ENCODE measurements at places on chromosomes 6 and 20.

DNA sequence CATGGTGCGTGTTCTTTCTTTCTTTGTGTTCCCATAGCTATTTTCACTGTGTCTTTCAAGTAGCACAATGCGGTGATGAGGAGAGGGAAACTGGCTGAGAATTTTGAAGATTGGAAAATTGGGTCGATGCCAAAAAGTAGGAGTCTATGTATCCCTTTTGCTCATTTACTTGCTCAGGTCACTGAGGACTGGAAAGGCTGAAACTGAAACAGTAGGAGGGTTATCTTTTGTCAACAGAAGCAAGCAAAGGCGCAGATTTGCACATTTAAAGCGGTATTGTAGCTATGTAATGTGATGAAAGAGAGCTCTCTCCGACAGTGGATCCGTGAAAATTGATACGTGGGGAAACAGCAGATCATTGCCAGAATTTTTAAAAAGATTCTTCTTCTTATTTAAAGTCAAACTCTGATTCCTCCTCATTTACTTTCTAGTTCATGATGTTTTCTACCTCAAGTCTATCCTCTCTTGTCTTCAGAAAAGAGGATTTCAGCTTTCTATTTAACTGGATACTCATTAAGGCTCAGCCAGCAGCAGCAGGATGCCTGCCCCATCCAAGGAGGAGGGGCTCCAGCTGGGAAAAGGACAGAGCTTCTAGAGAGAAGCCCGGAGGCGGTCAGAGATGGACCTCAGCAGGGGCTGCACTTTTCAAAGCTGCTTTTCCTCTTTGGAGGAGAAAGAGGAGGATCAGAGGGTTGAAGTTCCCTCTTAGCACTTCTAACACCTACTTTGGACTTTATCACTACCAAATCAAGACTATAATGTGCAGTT is 15.9 kb upstream of the FYN start:
- no peak for DNase-seq

- DNase-seq = no peak
Measured at GRCh38 chr20:2911200-2911599, 37.9 kb downstream of the PTPRA start.

- no peak for DNase-seq
Measured at GRCh38 chr6:135046912-135047311, 7.7 kb downstream of the HBS1L start.

GRCh38 chr6:37310966-37311365 is 42.8 kb upstream of the RNF8 start:
- DNase-seq = no peak

DNA sequence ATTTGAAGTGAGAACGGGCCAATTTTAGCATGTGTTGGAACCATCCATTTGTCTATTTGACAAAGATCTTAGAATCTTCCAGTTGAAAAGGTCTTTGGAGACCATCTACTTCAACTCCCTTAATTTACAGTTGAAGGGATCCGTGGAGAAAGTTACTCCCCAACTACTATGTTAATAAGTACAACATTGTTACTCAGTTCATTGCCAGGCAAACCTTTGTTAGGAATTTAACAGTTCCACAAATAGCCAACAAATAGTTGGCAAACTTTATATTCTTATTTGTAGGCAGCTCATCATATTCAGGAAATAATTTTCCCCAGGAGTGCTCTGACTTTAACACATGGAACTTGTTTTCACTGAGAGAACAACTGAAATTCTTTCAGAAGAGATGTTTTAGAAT is 81.0 kb upstream of the FLRT3 start:
- DNase-seq = no peak

DNA sequence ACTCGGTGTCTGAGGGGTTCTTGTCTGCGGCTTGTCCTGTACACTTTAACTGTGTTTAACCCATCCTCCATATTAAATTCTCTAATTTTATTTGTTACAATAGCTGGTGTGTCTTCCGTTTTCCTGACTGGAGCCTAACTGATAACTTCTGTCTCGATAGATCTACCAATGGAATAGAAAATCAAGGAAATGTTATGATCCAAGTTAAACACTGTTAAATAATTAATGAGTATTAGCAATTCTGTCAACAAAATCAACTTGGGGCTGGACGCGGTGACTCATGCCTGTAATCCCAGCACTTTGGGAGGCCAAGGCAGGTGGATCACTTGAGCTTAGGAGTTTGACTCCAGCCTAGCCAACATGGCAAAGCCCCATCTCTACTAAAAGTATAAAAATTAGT is 81.7 kb downstream of the DNAH8 start:
- DNase-seq = no peak

DNA sequence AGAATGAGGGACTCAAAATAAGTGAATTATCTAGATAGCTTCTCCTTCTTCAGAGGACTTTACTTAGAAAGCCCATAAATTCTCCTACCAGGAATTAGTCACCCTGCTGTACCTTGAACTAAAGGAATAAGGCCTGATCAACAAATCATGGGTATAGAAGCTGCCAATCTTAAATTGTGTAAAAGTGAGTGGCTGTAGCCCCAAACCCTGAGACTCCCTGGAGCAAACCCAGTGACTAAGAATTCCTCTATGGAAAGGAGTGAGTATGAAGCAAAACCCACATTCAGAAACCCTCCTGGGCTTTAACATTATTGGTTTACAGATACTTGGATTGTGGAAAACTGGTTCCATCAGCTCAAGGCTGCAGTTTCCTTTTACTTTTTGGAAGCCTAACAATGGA is 285.8 kb upstream of the TBX18 start:
- no peak for DNase-seq

DNA sequence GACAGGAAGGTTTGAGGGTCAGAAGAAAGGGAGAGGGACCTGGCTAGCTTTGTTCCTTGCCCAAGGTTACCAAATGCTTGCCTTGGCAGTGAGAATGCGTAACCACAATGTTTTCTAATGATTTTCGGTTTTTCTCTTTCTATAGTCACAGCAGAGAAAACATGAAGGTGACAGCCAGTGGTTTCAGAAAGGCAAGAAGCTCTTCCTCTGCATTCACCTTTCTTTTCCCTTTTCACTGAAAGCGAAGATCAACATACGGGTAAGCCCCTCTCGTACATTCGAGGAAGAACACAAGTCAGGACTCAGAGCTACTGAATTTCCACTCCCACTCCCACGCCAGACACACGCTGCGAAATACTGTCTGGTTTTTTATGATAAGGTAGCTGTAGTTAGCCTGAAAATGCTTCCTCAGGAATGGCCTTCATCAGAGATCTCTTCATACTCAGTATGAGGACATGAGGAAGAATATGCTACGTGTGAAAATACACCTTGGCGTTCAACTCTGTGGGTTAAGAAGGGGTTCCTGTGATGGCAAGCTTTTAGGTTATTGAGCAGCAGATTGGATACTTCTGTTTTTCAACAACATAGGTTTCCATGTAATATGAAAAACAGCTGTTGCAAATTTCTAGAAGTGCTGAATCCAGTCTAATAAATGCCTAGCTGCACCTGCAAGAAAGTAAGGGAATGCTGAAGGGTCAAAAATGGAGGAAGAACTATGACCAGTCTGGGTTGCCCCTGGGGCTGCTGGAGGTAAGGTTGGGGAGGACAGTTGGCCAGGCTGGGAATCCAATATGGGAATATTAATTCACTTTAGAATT is 7.4 kb upstream of the CD83 start:
- peak; percentile 42 for DNase-seq

DNA sequence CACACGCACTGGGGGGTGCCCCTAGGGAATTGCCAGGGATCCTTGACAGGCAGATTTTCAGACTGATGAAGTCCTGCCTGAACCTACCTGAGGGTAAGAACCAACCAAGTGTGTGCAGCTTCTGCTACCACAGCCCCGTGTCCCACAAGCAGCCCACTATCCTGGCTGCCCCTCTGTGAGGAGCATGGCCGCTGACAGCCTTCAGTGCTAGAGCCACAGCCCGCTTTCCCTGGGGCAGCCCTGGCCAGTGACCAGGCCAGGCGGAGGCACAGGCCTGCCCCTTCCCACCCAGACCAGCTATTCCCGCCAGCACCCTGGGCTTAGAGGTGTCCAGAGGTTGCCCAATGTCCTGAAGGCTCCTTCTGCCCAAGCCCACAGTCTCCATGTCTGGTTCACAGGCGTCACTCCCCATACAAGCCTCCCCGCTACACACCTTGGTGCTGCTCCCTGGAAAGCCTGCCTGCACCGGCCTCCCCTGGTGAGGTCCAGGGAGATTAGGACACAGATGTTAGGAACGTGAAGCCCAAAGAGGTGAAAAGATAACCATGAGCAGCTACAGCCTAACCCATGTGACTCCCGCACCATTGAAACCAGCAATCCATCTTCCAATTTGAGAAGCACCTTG is 207.0 kb downstream of the SYNDIG1 start:
- no peak for DNase-seq

GRCh38 chr6:38350220-38350619 is 289.5 kb downstream of the BTBD9 start:
- no peak for DNase-seq

DNA sequence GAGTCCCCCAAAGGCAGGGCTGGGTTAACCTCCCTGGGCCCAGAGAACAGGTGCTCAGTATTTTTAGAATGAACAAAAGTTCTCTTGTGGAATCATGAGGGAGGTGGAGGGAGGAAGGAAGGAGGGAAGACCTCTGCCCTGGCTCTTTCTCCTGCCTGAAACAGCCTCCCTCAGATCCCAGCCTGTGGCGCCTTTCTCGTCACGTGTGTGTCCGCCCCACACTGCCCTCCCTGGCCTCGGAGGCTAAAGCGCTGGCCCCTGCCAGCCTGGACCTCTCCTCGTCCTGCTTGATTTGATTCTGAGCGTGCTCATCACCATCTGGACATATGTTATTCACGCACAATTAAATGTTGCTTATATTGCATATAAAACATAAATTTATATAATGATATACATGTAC is 40.9 kb downstream of the PHACTR3 start:
- DNase-seq = no peak

DNA sequence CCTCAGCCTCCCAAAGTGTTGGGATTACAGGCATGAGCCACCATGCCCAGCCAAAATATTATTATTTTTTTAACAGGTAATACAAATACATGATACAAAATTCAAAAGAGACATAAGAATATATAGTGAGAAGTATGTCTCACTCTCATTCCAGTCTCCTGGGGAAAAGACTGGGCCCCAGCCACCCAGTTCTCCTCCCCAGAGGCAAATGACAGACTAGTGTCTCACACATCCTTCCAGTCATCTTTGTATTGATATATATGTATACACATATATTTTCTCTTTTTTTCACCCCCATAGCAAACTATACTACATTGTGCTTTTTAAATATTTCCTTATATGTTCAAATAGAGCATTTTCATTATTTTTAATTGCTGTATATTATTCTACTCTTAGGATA is 8.3 kb downstream of the GSS start:
- DNase-seq = no peak

DNA sequence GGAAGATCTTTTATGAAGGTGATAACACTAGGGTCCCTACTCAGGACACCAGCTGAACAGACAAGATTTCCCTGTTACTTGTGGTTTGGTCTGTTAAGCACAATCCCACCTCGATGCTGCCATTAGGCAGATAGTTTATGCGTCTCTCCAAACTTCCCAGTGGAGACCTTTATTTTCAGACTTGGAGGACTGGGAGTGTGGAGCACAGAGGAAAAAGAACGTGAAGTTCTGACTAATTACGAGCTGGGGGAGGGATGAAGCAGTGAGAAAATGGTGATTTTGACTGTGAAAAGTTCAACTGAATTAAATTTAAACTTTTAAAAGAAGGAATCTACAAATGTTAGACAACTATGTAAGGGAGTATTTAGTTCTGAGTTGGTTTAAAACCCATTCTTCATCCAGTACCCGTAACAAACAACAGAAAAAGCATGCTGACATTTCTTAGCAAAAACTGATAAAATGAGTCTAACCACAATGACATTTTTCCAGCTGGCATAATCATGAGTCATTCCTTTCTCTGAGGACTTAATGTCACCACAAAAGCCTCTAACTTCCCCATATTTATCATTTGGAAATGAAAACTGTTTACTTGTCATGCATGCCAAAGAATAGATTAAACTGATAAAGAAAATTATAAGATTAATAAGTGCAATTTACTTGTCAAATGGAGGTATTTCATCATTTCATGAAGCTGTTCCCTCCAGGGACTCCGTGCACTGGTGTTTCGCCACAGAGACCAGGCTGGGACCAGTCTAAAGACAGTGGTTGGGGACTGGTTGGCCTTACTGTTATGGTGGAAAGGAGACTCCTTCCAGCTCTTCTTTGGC is 113.3 kb upstream of the SSTR4 start:
- DNase-seq = no peak

DNA sequence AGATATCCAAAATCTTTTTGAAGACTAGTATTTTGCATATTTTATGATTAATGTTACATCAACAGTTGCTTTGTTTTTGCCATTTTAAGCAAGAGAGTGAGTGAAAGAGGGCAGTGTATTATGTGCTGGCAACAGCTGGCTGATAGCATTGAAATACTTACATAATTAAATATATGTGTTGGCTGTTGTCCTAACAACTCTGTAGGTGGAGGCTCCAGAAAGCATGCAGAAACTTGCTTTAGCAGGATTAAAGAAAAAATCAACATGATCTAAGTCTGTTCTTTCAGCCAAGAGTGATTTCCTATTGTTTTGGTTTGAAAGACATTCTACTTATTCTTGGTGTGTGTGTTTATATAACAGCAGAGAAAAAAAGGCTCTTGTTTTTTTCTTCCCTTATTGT is 127.5 kb downstream of the CDKAL1 start:
- no peak for DNase-seq

GRCh38 chr6:43368259-43369160 is 937 bp downstream of the ZNF318 start:
- DNase-seq = no peak

DNA sequence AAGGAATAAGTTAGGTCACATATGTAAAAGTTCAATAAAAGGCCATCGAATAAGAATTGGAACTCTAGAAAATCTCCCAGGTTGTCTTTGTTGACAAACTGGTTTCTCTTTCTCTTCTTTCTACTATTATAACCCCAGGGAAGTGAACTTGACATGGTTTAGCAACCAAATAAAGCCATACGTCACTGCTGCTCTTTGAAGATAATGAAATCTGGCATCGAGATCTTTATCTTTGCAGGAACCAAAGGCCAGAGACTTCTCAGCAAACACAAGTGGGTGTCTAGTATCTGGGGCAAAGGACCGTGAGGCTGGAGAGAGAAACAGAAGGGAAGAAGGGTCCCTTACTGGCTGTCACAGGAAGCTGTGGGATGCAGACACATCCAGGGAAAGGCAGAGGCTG is 286.7 kb upstream of the CDYL start:
- DNase-seq = peak; percentile 5

GRCh38 chr6:19395316-19395715 is 441.9 kb upstream of the ID4 start:
- DNase-seq = no peak

- DNase-seq = no peak
Measured at GRCh38 chr6:13099771-13100170, 228.6 kb downstream of the TBC1D7 start.

- no peak for DNase-seq
Measured at GRCh38 chr6:119276211-119276610, 73.3 kb downstream of the MAN1A1 start.

- DNase-seq = no peak
Measured at GRCh38 chr6:26051665-26052310, 35.4 kb upstream of the HFE start.

- no peak for DNase-seq
Measured at GRCh38 chr6:135215160-135215559, 34.1 kb downstream of the MYB start.

Data from CD8-positive, alpha-beta T cell (primary cell).